ENCODE measurements at places on chromosomes 3 and 15. TPM values are rescaled to one million over a fixed set of nuclear protein-coding genes. Genes with fewer than 3 reads are reported as not detected.

RLBP1 gene
- not detected for total RNA-seq

CPNE9 gene
- total RNA-seq = not detected

CCR9 gene
- total RNA-seq = not detected

C3orf85 gene
- total RNA-seq = not detected

LINGO1 gene
- total RNA-seq = under 0.01 TPM

CISH gene
- total RNA-seq = 1.1 TPM

CTXN2 gene
- total RNA-seq = not detected

GPD1L gene
- total RNA-seq = 9.6 TPM

AMOTL2 gene
- total RNA-seq = 25.7 TPM

ZIC4 gene
- total RNA-seq = not detected

PLA2G4D gene
- total RNA-seq = not detected

RPP25 gene
- 13.6 TPM for total RNA-seq

EXD1 gene
- not detected for total RNA-seq

MESP2 gene
- total RNA-seq = 1.1 TPM

STRIT1 gene
- not detected for total RNA-seq

SEMA4B gene
- total RNA-seq = 16.4 TPM
